ENCODE measurements at places on chromosomes 1 and 21. TPM values are rescaled to one million over a fixed set of nuclear protein-coding genes. Genes with fewer than 3 reads are reported as not detected.

GRCh38 chr1:203151362-203152157, 24.0 kb downstream of the ADORA1 start:
- DNase-seq, result no peak

GRCh38 chr1:210786546-210786945, 347.4 kb downstream of the KCNH1 start:
- no peak for DNase-seq

DNA sequence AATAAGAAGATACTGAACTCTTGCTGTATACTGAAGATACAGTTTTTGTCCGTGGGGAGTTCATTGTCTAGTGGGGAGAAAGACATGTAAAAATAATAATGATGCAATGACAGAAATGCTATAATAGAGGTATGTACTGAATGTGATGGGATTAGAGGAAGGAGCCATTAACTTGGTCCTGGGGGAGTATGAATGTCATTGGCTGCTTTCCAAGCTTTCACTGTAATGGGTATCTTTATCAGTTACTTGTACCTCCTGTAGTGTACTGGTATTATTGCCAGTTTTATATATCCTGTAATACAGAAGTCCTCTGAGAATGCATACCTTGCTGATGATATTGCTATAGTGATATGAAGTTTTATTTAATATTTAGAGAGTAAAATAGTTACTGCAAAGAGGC, 7.4 kb downstream of the BTBD8 start:
- no peak for DNase-seq

DNA sequence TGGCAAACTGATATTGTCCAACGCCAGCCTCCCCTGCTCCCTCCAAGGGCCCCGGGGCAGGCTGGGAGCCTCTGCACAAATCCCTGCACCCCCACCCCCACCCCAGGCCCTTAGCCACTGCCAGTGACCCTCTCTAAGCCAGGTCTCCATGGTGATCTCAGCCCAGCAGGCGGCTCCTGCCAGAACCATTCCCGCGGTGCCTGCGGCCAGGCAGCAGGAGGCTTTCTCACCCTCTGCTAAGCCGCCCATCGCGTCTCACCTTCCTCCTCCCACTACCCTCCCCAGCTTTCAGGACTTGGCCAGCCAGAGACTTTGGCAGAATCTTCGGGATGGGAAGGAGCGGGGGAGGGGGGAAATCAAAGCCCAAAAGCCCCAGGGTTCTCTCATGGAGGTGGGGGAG, 46.8 kb upstream of the WASF2 start:
- DNase-seq, result no peak

GRCh38 chr1:34070201-34070836, 94.7 kb downstream of the CSMD2 start:
- no peak for DNase-seq

The PLPPR5 gene
- total RNA-seq, result not detected

DNA sequence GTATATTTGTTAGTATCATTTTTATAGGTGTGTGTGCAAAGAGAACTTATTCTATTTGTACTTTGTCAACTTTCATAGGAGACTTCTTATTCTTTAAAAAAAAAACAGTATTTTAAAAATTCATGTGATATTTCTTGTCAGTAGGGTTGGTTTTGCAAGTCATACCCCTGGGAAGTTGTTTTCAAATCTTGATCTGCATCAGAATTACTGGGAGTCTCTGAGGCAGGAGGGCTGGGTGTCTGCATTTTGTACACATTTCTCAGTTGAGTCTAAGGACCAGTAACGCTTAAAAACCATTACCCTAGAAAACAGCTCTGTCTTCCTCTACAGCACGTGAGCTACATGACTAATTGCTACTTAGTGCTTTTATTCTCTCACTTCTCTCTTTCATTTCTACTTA, 76.0 kb upstream of the CTTNBP2NL start:
- no peak for DNase-seq

The LYPD8 gene
- not detected for total RNA-seq

DNA sequence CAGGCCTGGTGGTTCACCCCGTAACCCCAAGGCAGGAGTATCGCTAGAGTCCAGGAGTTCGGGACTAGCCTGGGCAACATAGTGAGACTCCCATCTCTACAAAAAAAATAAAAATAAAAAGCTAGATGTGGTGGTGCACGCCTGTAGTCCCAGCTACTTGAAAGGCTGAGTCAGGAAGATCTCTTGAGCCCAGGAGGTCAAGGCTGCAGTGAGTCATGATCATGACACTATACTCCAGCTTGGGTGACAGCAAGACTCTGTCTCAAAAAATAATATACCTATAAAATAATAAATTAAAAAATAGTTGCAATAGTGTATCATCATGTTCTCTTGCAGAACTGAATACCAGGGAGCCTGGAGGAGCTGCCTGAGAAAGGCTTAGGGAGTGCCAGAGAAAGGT, 19.9 kb upstream of the TMEM39B start:
- no peak for DNase-seq

- DNase-seq, result no peak
These were observed 6.5 kb upstream of the C1orf146 start for GRCh38 chr1:92211166-92211565.

The KRTAP19-2 gene
- not detected for total RNA-seq

Data from SJSA1 (cell line).